Dorsolateral prefrontal cortex (tissue), 122 donors: ENCODE measurements at places on chromosomes 6 and 20. TPM values are rescaled to one million over a fixed set of nuclear protein-coding genes. Genes with fewer than 3 reads are reported as not detected.

Gene PLEKHG1
- total RNA-seq, result 25.5 TPM

DNA sequence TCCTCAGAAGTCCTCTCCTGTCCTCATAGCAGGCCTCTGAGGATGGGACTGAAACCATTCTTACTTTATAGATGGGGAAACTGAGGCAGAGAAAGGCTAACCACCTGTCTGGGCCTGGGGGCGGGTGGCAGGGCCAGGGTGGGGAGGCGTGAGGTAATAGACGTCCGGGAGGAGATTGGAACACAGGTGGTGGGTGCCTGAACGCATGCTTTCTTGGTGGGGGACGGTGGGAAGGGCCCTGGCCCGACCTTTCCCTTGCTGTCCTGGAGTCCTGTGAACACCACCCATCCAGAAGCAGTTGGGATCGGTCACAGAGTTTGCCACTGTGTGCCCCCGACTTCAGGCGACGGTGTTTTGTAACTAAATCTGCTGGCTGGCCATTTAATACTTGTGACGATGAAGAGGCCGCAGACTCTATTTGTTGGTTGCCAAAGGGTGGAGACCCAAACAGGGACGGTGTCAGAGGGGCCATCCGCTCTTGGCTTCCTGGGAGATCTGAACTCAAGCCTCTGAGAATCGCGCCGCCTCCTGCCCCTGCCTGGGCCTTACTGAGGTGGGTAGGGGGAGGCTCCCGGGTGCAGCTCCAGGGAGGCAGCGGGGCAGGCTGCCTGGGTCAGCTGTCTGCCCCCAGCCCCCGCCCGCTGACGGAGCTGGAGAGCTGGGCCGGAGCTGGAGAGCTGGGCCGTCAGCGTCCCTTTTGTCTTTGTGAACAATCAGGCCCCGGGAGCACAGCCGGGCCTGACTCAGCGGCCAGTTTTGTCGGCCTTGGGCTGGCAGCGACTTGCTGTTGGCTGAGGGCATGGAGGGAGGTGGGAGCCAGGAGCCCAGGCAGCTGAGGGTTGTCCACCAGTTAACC is 4.1 kb downstream of the RBM38 start:
- peak; percentile 94 for DNase-seq

GRCh38 chr6:38271081-38271480 is 368.6 kb downstream of the BTBD9 start:
- no peak for DNase-seq

DNA sequence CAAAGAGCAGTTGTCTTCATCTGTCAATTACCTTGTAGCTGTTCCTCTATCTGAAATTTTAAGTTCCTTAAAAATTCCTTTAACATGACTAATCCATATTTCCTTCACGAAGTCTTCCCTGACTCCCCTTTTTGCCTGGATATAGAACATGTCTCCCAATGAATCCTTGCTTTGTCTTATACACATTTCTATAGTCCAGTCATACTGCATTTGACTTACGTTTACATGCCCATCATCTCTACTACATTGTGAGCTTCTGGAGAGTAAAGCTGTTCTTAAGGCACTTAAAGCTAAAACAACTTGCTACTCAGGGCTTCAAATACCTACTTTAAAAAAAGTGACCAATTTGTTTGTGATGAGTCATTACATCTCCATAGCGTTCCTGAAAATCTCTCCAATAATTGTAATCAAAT is 4.9 kb downstream of the REV3L start:
- no peak for DNase-seq

DNA sequence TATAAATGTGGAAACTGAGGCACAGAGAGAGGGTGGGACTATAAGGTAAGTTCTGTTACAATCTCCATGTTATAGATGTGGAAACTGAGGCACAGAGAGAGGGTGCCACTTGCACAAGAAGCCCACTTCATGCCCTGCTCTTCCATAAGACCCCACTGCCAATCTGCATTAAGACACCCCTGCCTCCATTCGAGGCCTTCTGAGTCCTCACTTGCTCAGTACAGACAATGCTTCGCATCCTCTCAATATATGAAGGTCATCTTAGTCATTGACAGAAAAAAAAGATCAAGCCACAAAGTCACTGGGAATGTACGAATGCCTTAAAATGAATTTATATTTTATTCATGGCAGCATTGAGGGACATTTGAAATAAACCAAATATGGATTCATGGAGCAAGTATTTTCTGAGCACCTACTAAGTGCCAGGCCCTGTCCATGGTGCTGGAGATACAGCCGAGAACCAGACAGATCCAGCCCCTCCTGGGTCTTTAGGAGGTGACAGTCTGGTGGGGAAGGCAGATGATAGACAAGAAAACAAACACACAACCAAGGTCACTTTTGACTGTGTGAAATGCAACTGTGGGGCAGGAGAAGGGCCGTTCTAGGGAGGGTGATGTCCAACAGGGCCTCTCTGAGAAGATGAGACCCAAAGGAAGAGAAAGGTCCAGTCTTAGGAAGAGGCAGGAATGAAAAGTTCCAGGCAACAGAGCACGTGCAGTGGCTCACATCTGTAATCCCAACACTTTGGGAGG is 92.5 kb upstream of the PTPN1 start:
- no peak for DNase-seq

GRCh38 chr20:38833154-38833856 is 27.8 kb downstream of the PPP1R16B start:
- no peak for DNase-seq

DNA sequence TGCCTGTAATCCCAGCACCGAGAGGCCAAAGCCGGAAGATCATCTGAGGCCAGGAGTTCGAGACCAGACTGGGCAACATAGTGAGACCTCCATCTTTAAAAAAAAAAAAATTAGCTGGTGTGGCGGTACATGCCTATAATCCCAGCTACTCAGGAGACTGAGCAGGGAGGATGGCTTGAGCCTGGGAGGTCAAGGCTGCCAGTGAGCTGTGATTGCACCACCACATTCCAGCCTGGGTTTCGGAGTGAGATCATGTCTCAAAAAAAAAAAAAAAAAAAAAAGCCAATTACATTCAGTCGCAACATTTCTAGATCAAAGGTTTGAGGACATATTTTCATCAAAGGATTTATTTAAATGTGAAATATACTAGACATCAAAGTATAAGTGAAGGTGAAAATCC is 32.0 kb upstream of the EDN1 start:
- DNase-seq, result no peak

DNA sequence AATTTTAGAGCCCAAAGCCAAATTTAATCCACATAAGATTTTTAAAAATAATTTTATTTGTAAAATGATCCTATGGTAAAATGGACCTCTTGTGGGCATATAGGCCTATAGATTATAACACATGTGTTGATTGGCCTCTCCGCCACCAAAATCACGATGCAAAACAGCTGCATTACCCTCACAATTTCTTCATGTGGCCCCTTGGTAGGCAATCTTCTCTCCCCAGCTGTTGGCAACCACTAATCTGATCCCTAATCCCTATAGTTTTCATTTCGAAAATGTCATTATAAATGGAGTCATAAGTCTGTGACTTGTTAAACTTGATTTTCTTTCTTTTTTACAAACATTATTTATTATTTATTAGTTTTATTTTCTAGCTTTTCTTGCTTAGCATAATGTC is 263.9 kb upstream of the SULF2 start:
- DNase-seq, result no peak

DNA sequence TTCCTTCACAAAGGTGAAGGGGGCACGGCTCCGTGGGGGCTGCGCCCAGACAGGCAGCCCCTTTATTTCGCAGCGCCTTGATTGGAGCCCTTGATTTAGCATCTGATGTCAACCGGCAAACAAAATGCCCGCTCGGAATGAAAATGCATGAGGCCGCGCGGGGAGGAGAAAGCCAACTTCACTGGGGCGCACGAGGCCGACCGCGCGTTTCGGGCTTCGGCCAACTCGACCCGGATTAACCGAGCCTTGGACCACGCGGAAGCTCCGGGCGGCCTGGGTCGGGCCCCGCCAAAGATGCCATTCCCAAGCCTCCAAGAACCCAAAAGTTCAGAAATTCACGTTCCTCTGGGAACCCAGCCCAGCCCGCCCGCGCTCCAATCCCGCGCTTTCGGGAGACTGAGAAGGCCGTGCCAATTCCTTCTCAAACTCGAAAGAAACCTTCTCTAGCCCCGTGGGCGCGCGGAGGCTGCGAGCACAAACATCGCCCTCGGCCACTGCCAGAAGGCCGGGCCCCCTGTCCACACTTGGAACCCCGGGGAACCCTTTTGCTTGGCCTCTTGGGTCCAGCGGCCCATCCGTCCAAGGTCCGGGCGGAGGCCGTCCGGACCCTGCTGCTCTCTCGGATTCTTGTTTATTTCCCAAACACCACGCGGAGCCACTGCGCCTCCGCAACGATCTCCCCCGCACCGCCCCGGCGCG is 879 bp upstream of the INSM1 start:
- DNase-seq, result no peak

Gene GMEB2
- 12.2 TPM for total RNA-seq

- no peak for DNase-seq
Observed at GRCh38 chr6:13421425-13422059, 65.9 kb downstream of the GFOD1 start.

DNA sequence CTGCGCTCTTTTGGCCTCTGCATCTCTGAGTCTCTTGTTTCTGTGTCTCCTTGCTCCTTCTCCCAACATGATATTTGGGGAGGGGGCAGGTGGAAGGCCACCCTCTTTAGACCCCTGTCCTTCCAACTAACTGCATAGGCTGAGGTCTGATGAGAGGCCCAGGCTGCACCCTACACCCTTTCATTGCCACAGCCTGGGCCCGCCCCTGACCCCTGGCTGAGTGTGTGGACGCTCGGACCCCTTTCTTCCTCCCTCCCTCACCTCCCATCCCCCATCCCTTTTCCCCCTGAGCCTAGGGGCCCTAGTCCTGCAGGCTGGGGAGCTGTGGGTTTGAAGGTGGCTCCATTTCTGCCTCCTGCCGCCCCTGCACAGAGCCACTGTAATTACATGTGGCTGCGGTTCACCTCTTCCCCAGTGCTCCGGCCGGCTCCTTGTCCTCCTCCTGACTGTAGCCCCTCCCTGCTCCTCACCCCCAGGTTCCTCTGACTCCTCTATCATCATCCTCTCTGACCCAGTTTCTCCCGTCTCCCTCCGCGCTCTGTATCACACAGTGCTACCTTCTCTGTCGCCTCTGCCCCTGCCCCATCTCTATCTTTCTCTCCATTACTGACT is 6.8 kb downstream of the MDFI start:
- no peak for DNase-seq

- no peak for DNase-seq
Observed at GRCh38 chr6:47698342-47698787, at the start of gene ADGRF4. Gene ADGRF4, plus strand, starts transcription at chr6:47698580. Its CDS starts 8,666 bp downstream, at chr6:47707246.

DNA sequence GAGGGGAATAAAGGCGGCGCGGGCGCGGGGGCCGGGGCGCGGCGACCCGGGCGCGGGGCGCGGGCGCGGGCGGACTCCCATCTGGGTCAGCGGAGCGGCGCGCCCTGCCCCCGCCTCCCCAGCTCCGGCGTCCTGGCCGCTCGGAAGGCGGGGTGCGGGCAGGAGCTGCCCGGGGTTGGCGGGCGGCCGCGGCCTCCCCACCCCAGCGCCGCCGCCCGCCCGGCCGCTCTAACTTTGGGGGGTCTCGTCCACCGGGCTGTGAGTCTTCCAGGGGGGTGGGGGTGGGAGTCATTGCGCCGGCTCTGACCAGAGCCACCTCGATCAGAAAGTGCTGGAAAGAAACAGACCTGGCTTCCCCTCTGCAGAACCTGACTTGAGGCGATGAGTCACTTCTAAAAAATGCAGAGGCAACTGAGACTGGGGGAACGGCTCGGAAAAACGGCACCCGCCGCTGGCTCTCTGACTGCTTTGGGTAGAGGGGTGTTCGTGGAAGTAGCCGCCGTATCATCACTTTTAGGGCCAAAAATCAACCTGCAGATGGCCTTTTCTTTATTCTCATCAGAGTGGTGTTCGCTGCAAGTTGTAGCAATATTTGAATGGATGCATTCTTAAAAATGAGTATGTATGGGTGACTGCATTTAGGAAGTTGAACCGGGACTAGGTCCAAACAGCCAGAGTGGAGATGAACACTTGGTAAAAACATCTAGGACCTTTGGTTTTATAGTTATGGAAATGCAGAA is 667 bp downstream of the CAP2 start:
- no peak for DNase-seq

Gene ZSCAN23
- total RNA-seq, result 5.5 TPM

DNA sequence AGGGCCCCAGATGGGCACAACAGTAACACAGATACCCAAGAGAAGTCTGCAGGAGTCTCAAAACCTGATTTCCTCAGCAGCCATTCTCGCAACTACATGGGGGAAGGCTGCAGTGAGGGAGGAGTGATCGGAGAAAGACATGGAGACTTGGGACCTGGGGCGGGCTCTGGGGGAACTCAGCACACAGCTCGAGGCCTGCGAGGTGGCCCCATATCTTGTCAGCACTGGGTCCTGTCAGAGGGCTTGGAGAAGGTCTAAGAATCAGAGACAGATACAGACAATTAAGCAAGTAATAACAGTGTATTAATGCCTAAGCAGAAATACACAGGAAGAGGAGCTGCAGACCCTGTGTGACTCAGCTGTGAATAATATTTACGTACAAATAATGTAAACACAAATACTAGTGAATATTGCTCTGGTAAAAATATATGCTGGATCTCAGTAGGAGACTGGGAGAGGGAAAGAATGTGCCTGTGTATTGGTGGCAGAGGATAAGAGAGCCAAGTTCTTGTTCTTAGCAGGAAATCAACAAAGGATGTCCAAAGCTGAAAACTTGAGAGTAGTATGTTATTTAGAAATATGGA is 336.2 kb downstream of the ZFAND3 start:
- DNase-seq, result peak; percentile 17

- DNase-seq, result no peak
Observed at GRCh38 chr6:135465903-135466302, 31.6 kb downstream of the AHI1 start.
